Mesenchymal stem cell (in vitro differentiated cells and primary cell): ENCODE measurements at places on chromosomes 13 and 19.
A peak's percentile ranks its signal among the peaks of the same experiment; 100 is the strongest.

DNA sequence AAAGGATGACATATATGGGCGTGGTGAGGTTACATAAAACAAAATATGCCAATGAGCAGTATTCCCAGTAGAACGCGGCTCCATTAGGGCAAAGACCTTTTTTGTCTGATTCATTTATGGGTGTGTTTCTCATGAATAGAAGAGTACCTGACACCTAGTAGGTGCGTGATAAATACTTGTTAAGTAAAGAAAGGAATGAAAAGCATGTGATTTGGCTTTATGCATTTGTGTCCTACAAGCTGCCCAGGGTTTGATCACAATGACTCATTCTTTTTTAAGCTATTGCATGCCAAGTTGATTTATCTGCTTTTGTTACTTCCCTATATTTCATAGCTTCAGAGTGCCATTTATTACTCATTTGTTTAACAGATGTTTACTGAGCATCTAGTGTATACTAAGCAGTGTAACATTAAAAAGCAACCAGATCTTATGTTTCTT is 19.1 kb upstream of the KCTD4 start:
- peak; percentile 44 for DNase-seq

GRCh38 chr13:59960683-59961082 is 203.0 kb downstream of the DIAPH3 start:
- DNase-seq = no peak

GRCh38 chr13:78608252-78608687 is 4.9 kb upstream of the POU4F1 start:
- no peak for DNase-seq

DNA sequence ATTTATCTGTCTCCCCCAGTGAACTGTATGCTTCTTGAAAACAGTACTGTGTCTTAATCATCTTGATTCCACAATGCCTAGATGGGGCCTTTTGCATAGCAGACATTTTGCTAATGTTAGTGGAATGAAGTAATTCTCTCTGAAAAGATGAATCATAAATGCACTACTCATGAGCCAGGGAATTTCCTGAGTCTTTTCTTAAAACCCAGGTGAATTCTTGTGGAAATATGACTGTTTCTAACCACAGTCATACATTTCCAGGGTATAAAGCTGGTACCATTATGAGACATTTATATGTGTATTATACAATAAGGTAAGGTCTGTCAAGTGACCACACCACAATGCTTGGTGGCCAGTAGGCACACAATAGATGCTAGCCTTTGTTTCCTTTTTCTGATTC is 5.5 kb upstream of the KCTD4 start:
- peak; percentile 89 for DNase-seq

- no peak for DNase-seq
These were observed 326.8 kb downstream of the OXGR1 start for GRCh38 chr13:96667294-96668018.

DNA sequence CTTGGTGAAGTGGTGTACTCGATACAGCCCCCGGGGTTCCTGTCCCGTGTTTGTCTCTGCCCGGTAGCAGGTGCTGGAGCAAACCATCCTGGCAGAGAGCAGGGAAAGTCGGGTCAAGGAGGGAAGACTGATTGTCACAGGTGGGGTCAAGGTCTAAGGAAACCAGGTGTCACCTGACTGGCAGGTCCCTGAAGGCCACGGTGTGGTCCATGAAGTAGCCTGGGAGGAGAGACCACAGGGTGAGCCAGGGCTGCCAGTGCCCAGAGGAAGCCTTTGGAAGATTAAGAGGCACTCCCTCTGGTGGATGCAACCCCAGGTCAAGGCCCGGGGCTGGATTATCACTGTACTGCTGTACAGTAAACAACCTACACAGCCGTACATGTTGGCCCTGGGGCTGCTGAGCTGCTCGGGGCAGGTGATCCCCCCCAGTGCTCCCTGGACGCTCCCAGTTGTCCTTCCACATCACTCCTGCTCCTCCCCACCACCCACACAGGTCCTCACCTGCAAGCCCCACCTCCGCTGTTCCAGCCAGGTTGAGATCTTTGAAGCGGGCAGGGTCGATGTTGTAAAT is 6.0 kb upstream of the CCER2 start:
- peak; percentile 18 for DNase-seq

DNA sequence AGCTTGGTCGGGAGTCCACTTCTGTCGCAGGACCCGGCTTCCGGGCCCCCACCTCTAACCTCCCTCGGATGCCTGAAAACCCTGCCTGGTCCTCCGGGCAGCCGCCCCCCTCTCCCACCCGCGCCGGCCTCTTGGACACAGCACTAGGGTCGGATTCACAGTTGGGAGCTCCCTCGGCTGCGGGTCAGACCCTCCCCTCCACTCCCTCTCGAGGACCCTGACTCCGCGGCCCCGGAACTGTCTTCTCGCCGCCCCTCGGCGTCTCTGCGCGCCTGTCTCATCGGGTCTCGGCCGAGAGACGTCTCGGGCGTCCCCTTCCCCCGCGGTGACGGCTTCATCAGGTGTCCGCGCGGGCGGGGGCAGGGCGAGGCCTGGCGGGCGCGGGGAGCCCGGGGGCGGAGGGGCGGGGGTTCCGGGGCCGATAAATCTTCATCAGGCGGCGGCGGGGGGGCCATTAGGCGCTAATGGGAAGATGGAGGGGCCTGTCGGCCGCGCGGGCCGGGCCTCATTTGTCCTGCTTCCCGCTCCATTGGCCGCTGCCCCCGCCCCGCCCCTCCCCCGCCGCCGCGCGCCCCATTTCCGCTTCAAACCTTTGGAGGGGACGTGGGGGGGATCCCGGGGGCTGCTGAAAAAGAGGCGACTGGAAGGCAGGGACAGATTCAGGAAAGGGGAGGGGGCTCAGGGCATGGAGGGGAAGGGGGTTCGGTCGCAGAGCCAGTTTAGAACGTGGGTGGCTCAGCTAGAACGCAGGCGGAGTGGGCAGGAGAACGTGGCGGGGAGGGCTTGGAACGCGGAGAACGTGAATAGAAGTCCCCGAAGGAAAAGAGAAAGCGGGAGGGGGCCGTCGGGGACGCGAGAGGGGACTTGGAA is 11.8 kb upstream of the ERFL start:
- DNase-seq = peak; percentile 33

- no peak for DNase-seq
These were observed 27.9 kb downstream of the ENOX1 start for GRCh38 chr13:43758834-43759233.

GRCh38 chr13:98598043-98598442 is 21.1 kb upstream of the STK24 start:
- no peak for DNase-seq

- no peak for DNase-seq
These were observed 54.4 kb downstream of the FAM124A start for GRCh38 chr13:51276636-51277035.
